ENCODE measurements at places on chromosomes 11 and 22.

GRCh38 chr11:111776398-111777093 lies 10.4 kb upstream of the PPP2R1B start:
- no peak for DNase-seq

DNA sequence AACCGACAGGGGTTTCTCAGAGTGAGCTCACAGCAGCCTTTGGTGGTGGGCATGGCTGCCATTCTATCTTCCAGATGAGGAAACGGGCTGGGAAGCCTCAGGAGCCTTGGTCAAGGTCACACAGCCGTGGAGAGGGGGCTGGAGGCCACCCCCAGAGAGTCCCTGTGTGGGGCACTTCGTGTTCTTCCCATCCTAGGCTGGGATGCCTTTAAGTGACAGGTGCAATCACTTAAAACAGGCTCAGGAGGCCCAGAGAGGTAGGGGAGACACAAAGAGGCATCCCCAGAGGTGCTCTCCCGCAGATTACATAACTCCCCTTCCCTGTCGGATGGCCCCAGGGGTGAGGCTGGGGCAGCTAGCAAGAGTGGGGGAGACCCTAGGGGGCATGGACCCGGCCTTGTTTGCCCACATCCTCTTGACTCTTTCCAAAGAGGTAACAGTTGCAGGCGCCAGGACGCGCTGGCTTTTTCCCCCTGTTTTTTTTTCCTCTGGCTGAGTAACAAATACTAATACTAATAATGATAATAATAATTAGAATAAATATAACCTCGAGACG lies 17.5 kb upstream of the SHISAL1 start:
- no peak for DNase-seq

DNA sequence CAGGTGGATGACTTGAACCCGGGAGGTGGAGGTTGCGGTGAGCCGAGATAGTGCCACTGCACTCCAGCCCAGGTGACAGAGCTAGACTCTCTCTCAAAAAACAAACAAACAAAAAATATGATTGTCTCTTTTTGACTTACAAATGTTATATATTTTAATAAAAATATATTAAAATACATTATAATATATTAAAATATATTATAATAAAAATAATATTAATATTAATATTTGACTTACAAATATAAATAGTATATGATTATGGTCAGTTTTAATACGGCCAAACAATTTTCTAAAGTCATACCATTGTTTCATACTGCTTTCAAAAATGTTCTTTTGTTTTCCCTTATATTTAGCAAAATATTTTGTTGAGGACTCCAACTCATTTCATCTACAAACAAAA lies 27.2 kb upstream of the DDX6 start:
- no peak for DNase-seq

DNA sequence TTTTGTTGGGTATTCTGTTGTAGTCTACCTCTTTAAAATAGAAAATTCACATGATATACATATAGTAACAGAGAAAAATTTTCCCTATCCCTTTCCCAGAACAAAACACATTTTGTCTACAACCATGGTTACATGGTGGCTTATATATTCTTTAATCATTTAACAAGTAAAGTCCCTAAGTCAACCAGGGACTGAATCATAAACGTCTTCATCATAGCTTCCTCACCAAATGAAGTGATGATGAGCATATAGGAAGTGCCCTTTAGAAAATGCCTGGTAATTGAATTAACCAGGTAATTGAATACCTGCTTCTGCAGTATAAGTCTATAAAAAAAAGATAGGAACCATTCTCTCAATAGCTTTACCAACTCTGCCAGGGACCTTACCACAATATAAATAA lies 101.2 kb downstream of the APOL5 start:
- no peak for DNase-seq

- DNase-seq = no peak
Observed at GRCh38 chr11:111700162-111700561, 66.0 kb downstream of the PPP2R1B start.

- DNase-seq = peak; percentile 34
Observed at GRCh38 chr11:99327066-99327465, 306.3 kb downstream of the CNTN5 start.

DNA sequence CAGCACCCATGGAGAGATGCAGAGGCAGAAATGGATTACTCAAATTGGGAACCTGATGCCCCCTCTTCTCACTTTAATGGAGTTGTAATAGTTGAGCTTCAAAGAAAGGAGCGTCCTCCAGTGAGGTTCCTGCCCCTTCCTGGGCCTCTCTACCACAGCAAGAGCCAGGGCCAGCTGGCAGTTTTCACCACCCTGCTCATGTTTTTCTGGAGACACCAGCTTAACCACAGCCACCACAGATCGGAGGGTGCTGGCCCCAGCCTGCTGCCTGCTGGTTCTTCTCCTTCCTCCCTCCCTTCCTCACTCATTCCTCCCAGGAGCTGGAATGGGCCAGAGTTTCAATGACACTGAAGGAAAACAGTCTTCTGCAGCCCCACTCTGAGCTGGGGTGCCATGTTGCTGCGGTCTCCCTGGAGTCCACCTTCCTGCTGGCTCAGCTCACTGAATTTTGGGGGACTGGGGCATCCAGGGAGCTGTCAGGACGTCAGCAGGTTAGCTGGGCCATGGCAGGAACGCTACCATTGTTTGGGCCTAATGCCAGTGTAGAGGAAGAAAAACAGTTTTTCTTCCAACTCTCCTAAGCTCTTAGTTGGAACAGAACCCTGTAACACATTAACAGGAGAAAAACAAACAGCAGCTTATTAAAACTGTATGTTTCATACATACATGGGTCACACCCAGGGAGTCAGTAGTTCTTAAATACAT lies 57.7 kb downstream of the TRAF6 start:
- no peak for DNase-seq

- DNase-seq = no peak
Observed at GRCh38 chr11:266676-267439, 11.3 kb upstream of the NLRP6 start.

GRCh38 chr22:27238935-27239510 lies 562.5 kb downstream of the MN1 start:
- DNase-seq = no peak

GRCh38 chr11:64569300-64569970 lies 21.6 kb upstream of the SLC22A12 start:
- no peak for DNase-seq

- no peak for DNase-seq
Observed at GRCh38 chr22:49838771-49839717, 11.4 kb upstream of the BRD1 start.

DNA sequence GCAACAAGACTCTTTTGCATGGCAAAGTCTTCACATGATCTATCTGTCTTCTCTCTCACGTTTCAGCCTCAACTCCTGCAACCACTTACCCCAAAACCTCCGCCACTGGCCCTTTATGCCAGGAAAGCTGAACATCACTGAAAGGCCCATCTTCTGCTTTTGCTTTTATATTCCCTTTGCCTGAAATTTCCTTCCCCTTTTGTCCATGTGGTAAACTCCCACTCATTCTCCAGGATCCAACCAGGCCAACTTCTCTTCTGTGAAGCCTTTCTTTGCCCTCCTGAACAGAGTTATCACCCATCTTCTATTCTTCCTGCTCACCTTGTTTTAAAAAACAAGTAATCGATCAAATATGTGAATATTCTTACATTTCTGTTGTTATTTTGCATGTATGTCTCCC lies 117.8 kb downstream of the WNT11 start:
- no peak for DNase-seq

DNA sequence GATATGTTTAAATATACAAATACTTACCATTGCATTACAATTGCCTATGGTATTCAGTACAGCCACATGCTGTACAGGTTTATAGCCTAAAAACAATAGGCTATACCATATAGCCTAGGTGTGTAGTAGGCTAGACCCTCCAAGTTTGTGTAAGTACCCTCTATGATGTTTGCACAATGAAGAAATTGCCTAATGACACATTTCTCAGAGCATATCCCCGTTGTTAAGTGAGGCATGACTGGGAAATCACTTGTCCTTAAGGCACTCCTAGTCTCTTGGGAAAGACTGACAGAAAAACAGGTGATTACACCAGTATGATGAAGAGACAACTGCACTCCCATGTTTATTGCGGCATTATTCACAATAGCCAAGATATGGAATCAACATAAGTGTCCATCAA lies 187.2 kb downstream of the SPON1 start:
- DNase-seq = no peak

GRCh38 chr22:37225481-37225880 lies 13.2 kb upstream of the SSTR3 start:
- DNase-seq = no peak

DNA sequence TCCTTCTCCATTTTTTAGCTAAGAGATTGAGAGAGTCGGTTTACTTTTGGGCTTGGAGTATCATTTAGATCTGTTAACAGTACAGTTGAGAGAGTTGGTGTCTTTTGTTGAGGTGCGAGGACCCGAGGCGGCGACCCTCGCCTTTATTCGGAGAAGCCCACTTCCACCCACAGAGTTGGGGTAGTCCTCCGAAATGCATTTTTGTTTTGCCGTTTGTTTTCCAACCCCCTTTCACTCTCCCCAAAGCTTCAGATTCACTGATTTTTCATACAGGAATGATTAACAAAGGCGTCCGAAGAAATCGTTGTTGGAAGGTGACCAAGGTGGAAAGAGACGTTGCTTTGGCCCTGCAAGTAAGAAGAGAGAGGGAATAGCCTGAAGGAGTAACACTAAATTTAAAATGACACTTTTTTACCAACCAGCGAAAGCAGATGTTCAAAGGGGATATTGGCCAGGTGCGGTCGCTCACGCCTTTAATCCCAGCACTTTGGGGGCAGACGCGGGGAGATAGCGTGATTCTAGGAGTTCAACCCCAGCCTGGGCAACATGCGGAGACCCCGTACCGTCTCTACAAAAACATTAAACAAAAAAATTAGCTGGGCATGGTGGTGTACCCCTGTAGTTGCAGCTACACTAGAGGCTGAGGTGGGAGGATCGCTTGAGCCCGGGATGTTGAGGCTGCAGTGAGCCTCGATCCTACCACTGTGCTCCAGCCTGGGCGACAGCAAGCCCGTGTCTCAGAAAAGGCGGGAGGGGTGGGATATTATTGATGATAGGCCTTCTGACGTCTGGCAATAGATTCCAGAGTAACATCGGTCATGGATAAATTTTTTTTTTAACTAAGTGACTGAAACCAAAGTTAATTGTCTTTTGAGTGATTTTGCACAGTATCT lies 899 bp upstream of the RAB30 start:
- DNase-seq = no peak

DNA sequence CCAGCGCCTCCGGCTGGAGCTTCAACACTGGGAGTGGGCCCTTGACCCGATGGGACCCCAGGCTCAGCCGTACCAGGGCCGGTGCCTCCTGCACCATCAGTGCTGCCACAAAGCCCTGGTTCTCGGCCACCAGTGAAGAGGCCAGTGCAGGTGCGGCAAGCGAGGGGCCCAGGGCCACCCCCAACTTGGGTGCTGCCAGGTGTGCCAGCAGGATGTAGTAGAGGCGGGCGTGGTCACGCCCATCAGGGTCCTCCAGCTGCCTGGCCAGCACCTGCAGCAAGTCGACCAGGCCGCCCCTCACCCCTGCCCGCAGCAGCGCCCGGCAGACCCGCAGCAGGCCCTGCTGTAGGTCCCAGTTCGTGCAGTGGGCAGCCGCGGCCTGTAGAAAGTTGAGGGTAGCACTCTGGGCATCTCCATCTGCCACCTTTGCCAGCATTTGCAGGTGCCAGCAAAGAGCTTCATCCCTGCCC lies 2.3 kb downstream of the AP5B1 start:
- DNase-seq = no peak

GRCh38 chr22:45880716-45881523 lies 96.0 kb downstream of the WNT7B start:
- no peak for DNase-seq

- DNase-seq = no peak
Observed at GRCh38 chr22:23884140-23884539, 10.0 kb upstream of the MIF start.

DNA sequence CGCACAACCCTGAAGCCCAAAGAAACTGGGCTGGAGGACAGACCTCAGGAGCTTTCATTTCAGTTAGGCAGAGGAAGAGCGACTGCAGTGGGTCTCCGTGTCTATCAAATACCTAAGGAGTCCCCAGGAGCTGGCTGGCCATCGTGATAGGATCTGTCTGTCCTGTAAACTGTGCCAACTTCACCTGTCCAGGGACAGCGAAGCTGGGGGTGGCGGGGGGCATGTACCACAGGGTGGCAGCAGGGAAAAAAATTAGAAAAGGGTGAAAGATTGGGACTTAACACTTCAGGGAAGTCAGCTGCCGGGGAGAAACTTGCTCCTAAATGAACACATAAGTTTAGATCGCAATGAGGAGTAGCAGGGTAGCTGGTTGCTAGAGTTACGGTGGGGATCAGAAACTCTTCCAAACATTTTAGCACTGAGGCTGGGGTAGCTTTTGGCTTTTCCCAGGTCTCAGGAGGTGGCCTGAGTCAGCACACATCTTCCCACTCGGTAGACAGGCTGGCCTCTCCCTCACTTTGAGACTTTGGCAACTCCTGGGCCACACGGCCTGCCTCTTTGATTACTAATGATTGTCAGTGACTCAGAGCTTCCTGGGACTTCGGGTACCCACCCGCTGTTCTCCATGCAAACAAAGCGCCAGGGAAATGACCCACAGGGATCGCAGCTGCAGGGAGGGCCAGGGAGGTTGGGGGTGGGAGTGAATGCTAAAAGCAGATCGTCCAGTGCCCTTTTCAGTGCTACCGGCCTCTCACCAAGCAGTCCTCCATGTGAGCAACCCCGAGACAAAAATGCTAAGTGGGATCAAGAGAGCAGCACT lies 2.9 kb upstream of the MTFP1 start:
- DNase-seq = peak; percentile 5

- no peak for DNase-seq
Observed at GRCh38 chr11:126740846-126741245, 259.7 kb downstream of the KIRREL3 start.

- no peak for DNase-seq
Observed at GRCh38 chr11:110428956-110429730, 605 bp upstream of the FDX1 start.

GRCh38 chr11:59193587-59194130 lies 19.1 kb downstream of the MPEG1 start:
- DNase-seq = no peak

DNA sequence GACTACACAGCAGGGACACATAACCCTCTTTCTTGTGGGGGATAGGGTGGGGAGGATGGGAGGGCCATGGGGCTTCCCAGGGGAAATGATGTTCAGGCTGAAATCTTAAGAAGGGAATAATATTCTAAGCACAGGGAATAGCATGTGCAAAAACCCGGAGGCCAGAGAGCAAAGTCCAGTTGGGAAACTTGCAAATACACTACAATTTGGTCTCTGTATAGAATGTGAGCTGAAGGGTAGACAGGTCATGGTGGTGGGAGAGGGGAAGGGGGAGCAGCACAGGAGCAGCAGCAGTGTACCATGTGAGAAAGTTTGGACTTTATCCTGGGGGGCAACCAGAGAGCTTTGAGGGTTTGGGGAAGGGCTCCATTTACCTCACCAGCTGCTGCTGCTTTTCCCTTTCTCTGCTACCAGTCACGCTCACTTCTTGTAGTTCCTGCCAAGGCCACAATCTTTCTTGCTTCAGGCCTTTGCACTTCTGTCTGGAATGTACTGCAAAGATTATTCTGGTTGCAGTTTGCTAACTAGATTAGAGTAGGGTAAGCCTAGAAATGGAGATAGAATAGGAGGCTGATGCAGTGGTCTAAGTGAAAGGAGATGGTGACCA lies 43.0 kb downstream of the KREMEN1 start:
- DNase-seq = no peak

Measured in NCI-H1105 (cell line).